LHCN-M2 (cell line): ENCODE measurements at places on chromosomes 7 and 10.
A peak's percentile ranks its signal among the peaks of the same experiment; 100 is the strongest.

GRCh38 chr7:24788961-24789576 lies 31.8 kb upstream of the GSDME start:
- DNase-seq: no peak

GRCh38 chr10:120729547-120729946 lies 121.6 kb upstream of the WDR11 start:
- no peak for DNase-seq

DNA sequence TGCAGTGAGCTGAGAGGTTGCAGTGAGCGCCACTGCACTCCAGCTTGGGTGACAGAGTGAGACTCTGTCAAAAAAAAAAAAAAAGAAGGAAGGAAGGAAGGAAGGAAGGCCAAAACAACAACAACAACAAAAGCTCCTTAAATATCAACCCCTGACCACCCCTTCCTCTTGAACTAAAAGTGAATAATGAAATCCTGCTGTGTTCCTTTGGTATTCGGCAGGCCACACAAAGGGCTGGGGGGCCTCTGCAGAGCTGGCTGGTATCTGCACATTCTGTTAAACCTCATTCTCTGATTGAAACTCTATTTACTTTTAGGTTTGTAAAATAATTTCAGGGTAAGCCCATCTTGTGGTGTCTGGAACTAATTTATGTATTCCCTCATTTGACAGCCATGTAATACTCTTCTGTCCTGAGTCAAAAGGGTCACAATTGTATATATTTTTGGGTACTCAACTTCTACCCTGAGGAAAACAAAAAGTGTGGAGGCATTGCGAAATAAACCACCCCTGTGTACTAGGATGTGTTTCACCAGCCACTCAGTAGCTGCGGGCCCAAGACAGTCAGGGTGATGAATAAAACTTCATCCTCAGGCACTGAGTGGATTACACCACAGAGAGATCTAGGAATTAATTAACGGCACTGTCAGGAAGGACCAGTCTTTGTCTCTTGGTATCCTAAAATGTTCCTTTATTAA lies 446.4 kb upstream of the PFKP start:
- DNase-seq: no peak

- peak; percentile 71 for DNase-seq
These were observed 10.3 kb downstream of the HTRA1 start for GRCh38 chr10:122471531-122472177.

DNA sequence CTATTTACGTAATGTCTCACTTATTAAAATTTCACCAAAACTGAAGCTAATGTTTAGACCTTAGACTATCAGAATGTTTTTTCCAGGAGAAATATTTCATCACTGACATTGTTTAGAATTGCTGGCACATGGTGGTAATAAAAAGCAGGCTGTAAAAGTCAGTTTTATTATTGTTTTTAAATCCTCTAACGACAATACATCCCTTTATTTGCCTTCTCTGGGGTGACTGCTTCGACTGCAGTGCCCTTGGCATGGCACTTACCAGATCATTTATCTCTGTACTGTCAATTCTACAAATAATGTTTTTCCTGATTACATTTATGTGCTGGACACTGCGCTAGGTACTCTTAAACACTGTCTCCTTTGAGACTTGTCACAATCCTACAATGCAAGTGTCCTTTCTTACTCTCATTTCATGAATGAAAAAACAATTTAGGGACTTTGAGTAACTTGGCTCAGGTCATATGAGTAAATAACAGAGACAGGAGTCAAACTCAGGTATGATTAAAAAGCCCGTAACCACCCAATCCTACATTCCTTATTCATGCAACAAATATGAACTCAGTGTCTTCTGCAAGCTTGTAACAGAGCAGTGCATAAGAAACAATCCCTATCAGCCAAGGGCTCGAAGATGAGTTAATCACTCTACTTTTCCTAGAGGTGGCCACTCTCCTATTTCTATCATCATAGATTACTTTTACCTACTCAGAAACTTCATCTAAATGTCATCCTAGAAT lies 5.6 kb upstream of the ING3 start:
- DNase-seq: no peak

GRCh38 chr10:98170249-98171117 lies 36.0 kb downstream of the R3HCC1L start:
- DNase-seq: peak; percentile 51

DNA sequence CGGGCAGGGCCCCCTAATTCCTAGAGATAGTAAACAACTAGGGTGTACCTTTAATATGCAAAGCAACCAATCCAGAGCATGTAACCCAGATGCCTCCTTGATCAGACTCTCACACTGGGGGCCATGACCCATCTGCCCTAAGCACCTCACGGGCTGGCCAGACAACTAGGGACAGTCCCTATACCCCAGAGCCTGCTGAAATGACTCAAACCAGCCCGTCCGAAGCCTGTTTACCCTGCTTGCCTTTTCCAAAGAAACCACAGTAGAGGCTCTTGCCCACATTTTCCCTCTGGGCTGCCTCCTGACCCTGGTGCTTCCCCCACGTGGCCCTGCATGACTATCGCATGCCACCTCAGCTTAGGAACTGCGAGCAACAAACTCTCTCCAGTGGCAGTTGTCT lies 46.2 kb downstream of the RGS10 start:
- DNase-seq: no peak

DNA sequence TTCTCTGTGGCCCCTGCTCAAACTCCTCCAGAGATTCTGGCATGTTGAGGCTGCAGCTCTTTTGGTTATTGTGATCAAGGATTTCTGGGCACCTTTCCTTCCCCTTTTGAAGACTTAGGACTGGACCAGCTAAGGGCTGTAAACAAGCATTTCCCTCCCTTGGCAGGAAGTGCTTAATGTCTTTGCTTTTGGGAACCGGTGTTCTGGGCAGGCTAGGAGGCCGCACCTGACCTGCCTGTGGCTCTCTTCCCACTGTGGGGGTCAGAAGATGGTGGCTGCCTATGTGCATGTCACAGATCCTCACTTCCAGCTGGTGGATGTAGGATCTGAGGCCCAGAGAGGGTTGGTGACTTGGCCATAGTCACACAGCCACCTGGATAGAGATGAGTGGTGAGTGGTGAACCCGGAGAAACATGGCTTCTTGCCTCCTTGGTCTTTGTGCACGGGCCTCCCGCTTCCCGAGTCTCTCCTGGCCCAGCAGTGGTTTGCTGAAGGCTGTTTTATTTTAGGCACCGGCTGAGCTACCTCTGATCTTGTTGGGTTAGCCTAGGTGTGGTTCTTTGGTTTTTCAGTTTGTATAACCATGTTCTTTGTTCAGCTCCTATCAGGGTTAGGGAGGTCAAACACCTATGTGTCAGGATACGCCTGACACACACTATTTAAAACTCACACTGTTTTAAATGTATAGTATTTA lies 82.0 kb downstream of the GRK5 start:
- DNase-seq: no peak

GRCh38 chr7:398888-399287 lies 108.9 kb downstream of the FOXL3 start:
- no peak for DNase-seq

GRCh38 chr7:156139633-156140032 lies 327.4 kb upstream of the SHH start:
- no peak for DNase-seq

DNA sequence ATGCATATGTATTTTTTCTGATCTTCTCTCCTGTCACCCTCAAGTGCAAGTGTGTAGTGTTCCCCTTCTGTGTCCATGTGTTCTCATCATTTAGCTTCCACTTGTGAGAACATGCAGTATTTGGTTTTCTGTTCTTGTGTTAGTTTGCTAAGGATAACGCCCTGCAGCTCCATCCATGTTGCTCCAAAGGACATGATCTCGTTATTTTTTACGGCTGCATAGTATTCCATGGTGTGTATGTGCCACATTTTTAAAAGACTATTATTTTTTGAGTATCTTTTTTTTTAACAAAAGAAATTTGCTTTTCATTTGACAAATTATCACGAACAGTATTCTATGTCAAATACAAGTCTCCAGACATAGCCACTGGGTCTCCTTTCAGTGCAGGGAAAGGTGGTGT lies 110.1 kb upstream of the ZNF746 start:
- no peak for DNase-seq

DNA sequence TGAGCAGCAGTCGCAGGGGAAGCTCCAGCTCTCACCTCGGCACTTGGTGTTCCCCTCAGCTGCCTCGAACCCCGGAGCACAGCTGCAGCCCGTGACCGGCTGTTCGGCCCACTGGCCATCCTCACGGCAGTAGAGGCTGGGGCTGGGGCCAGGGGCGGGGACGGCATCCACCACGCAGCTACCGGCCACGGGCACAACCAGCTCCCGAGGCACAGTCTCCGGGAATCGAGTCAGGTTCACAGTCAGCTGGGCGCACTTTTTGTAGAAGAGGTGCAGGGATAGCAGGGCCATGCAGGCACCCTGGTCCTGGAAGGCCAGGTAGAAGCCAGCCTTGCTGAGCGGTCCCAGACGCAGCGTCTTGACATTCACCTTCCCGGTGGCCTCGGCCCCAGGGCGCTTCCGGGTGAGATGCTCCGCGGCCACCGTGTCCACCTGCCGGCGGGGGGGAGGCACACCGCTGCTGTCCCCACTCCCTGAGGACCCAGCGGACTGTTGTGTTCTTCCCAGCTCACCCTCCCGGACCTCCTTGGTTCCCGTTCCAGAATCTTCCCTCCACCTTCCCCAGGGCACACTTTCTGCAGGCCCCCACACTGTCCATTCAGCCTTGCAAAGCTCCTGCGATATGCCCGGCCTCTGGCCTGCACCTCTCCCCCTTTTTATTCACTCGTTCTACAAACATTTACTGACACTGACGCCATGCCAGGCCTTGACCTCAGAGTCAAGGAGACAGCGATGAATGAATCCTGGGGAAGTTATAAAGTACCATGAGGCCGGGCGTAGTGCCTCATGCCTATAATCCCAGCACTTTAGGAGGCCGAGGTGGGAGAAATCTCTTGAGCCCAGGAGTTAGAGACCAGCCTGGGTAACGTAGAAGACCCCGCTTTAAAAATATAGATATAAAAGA lies 4.8 kb downstream of the EPHB4 start:
- no peak for DNase-seq

GRCh38 chr7:137642472-137642871 lies 204.3 kb downstream of the DGKI start:
- peak; percentile 77 for DNase-seq

DNA sequence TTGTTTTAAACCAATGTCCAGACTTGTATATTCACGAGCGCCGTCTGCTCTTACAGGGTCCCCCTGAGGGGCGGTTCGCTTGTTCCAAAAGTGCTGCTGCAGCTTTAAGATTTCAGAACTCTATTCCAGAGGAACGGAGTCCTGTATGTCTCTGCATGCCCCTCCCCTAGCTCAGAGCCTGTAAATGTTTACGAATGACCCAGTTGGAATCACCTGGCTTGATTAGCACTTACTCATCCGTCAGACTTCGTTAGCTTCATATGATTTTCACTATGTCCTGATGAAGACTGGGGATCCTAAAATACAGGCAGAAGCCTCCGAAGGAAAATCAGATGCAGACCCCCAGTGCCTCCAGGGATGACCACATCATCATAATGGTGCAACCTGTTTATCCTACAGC lies 4.5 kb upstream of the CHST15 start:
- DNase-seq: no peak

- DNase-seq: peak; percentile 87
These were observed at the start of gene SEMA3A for GRCh38 chr7:84194484-84195271. Gene SEMA3A, minus strand, starts transcription at chr7:84194789. Its CDS starts 203 bp downstream, at chr7:84194586.

DNA sequence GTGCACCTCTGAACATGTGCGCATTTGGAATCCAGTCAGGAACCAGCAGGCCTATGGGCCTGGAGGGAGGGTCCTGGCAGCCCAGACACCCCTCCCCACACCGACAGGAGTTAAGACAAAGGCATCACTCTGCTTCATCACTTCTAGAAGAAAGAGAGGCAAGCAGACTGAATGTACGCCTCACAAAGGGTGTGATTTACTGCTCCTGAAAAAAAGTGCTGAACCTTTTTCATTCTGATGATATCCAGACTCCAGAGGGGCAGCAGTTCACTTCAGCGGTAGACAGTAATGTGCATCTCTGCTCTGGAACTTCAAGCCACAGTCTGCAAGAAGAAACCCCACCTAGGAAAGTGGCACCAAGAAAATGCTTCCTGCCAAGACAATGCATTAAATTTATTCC lies 88.2 kb upstream of the TMEM72 start:
- DNase-seq: no peak

- DNase-seq: peak; percentile 94
These were observed 235.4 kb downstream of the KIAA1217 start for GRCh38 chr10:24444337-24444736.

DNA sequence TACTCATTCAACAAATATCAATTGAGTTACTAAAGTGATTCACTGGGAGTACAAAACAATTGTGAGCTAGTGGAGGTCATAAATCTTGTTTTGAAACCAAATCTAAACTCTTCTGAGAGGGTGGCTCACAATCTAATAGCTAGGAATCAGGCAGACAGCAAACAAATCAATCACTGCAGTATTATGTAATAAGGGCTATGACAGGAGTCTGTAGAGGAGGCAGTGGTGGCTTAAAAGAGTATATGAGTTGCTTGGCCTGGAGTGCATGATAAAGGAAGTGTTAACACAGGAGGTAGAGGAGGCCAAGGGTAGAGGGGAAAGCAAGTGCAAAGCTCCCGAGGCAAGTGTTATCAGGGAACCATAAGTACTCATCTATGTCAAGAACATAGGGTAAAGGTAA lies 16.5 kb downstream of the MYPN start:
- DNase-seq: no peak

GRCh38 chr10:28738200-28738599 lies 60.9 kb downstream of the BAMBI start:
- DNase-seq: no peak

- no peak for DNase-seq
These were observed 348.5 kb downstream of the KCNMA1 start for GRCh38 chr10:77289027-77289501.

DNA sequence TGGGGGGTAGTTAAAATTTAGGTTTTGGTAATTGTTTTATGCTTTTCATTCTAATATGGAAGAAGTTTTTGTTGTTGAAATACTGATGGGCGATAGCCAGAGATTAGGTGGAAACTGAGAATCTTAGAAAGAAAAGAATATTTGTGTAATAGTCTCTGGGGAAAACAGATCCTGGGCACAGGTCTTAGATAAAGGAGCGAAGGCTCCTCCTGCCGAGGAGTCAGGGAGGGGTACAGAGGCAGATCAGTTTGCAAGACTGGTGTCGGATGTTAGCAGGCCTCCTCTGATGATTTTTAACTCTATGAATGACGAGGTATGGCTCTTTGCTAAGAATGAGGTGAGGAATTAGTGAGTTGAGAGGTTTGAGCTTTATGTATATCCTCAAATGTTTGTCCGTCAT lies 339.7 kb downstream of the HGF start:
- DNase-seq: peak; percentile 29

GRCh38 chr10:61883371-61884025 lies 18.0 kb upstream of the ARID5B start:
- DNase-seq: no peak
